SK-N-DZ (cell line): ENCODE measurements at places on chromosomes 1 and 21.

DNA sequence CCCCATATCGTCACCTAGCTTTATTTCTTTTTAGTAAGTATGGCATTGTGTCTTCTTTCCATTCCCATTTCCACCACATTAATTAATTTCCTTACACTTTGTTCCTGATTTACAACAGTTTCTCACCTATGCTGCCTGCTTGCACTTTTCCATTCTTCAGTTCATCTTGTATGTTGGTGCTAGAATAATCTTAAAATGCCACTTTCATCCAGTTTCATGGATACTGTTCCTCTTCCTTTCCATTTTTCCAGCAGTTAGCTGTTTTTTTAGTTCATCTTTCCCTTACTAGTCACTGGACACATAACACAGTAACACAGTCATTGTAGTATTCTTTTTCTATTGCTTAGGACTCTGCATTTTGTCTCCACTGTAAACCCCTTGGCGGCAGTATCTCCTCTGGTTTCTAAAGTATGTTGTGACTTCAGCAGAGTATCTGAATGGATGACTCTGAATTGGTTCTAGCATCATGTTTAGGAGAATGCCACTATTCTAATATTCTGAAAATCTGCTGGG, 2.1 kb downstream of the CDC7 start:
- peak; percentile 30 for DNase-seq

DNA sequence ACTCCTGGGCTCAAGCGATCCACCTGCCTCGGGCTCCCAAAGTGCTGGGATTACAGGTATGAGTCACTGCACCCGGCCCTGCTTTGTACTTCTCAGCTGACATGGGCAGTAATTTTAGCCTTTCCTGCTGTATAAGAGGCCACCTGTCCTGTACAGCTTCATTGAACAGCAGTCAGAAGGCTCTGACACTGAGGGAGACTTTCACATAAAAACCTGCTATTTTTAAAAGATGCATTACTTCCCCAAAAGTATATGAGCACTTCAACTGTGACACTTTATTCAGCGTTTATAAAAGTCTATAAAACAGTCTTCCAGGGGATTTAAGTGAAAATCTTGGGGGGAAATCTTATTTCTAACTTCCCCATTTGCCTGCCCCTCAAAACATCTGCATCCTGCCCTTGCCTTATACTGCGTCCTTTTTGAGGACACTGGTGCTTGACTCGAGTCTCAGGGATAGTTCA, 17.6 kb downstream of the RNU5D-1 start:
- no peak for DNase-seq

DNA sequence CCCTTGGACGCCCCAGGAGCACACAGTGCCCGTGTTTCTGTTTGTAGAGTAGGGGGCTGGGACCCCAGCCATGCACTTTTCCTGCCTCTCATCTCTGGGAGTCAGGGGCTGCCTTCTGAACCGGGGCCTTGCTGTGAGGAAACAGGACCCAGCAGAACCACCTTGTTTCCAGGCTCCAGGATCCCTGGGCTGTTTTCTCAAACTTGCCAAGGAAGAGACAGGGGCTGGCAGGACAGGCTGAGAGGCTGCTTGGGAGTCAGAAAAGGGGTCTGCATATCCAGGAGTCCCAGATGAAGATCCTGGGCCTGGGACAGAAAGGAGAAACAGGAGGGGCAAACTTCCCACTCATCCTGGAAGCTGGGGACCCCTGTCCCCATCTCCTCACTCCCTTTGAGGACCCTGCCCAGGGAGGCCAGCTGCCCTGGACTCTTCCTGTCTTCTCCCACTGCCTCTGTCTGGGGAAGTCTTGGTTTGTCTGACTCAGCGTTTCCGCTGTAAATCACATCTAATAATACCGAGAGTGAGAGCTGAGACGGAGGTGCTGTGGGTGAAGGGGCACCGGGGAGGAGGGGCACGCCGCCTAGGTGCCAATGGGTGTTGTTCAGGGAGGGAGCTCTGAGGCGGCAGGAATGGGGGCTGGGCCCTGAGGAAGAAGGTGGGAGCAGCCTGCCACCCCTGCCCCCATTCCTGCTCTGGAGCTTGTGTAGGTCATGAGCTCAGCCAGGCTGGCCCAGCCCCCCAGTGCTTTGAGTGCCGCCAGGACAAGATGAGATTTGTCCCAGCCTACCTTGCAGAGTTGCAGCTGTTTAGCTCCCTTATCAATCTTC, 16.7 kb downstream of the POU3F1 start:
- peak; percentile 89 for DNase-seq

DNA sequence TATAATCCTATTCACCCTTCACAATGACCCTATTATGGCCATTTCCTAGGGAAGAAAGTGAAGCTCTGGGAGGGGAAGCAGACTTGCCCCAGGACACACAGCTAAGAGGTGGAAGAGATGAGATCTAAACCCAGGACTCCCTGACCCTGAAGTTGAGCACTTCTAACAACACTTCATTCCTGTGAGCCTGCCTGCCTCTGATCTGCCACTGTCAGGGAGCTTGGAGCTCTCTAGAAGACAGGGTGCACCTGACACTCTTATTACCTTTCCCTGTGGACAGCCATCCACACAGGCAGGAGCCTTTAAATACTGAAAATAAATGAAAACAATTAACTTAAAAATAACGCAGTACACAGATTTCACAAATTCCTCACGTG, 599 bp downstream of the MKNK1 start:
- DNase-seq = no peak

- no peak for DNase-seq
Observed at GRCh38 chr1:10510520-10511493, 36.1 kb downstream of the PEX14 start.

DNA sequence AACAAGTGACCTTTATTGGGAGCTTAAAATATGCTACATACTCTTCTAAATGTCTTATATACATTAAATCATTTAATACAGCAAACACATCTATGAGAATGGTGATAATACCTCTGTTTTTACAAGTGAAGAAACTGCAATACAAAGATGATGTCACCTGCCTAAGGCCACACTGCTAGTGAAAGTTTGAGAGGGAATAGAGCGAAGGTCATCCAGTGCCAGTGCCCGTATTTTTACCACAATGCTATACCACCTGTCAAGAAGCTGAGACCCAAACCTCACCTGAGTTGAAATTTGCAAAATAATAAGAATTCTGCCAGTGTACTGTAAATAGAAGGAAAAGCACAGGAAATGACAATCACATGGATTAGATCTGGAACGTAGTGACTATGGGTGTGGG, 200.4 kb upstream of the TMPRSS15 start:
- no peak for DNase-seq

GRCh38 chr1:165857046-165857801, 29.8 kb downstream of the UCK2 start:
- peak; percentile 35 for DNase-seq

GRCh38 chr21:44880405-44881197, 7.1 kb upstream of the PTTG1IP start:
- DNase-seq = no peak

- DNase-seq = peak; percentile 60
Observed at GRCh38 chr21:18369115-18369514, 34.5 kb downstream of the TMPRSS15 start.

DNA sequence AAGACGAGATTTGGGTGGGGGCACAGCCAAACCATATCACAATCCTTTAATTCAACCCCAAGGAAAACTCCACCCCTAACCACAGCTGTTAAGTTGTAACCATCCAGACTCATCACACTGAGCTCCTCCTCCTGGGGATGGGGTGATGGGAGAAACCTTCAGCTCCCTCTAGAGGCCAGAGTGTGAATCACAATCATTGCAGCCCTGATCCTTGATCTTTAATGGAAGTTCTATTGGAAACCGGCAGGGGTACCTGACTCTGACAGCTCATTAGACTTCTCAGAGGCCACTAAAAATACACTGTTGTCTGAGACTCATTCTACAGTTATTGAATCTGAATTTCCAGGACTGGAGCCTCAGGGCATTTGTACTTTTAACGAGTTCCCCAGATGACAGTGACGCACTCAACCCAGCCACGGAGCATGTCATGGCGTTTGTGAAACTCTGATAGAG, 127.2 kb downstream of the IGSF21 start:
- DNase-seq = peak; percentile 49

DNA sequence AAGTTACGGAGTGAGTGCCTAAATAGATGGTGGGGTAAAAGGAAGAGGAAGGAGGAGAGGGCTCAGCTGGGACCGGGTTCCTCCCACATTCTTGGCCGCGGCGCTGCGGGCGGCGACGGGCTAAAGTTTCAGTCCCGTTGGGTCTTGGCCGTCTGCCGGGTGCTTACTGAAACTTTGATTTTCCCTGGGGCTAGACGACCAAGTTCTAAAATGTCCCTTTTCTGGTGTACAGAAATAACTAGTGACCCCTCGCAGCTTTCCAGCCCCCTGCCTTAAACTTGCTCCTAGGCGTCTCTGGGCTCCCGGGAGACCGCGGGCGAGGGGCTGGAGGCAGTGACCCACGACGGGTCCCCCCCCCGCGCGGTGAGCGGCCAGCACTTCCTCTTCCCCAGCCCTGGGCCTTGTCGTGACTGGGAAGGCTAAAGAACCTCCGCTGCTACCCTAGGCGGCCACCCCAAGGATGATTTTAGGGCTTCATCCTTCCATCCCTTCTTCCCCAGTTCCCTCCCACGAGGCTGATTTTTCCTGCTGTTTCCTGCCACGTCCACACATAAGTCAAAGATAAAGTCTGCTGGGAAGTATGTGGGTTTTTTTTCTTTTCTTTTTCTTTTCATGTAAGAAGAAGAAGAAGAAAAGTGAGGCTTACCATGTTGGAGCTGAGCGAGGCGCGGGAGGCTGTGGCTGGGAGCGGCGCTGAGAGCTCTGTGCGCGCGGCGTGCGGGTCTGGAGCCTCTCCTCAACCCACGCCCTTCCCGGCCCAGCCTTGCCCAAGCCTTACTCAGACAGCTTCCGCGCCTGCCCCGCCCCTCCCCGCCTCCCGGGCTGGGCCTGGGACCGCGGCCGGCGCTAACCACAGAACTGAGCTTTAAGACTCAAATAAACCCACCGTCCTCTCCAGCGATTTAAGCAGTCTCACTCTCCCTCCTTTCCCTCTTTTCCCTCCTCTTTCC, at the start of gene S100A11:
TSS of gene S100A11 (minus strand) at position 738 of the 950 bp plus-strand sequence. CDS start at position 649, 89 bp downstream.
- peak; percentile 66 for DNase-seq

GRCh38 chr1:222071387-222071786, 329.5 kb upstream of the DUSP10 start:
- no peak for DNase-seq

DNA sequence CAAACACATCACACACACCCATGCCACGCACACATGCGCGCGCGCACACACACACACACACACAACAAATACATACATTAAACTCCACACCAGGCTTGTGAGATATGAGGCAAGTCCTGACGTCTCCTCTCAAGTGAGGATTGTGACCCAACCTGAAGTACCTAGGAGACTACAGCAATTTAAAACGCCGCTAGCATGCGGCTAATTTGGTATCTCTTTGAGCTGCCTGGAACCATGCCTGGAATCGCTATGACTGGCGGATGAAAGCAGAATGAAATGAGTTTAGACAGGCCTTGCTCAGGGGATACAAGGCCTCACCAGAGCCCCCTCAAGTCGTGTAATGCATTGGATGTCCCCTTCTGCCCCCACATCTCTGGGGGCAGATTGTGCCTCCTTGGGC, 1.6 kb upstream of the RAB7B start:
- DNase-seq = no peak

GRCh38 chr1:54160351-54160750, 7.6 kb upstream of the CDCP2 start:
- DNase-seq = no peak

DNA sequence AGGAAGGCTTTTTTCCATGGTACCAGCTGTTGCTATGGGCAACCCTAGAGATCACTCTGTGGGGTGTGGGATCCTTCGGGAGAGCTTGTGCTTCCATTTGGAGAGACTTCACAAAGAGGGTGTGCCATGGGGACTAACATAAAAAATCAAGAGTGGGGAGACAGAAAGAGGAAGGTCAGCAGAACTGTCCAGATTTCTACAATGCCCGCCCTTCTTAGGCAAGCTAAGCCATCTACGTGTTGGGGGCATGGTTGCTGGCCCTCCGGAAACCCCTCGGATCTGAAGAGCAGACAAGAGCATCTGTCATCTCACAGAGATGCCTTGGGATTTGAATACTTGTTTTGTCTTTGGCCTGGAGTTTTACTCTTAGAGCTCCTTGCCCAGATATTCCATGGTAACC, 83.9 kb upstream of the ZNF648 start:
- DNase-seq = no peak

DNA sequence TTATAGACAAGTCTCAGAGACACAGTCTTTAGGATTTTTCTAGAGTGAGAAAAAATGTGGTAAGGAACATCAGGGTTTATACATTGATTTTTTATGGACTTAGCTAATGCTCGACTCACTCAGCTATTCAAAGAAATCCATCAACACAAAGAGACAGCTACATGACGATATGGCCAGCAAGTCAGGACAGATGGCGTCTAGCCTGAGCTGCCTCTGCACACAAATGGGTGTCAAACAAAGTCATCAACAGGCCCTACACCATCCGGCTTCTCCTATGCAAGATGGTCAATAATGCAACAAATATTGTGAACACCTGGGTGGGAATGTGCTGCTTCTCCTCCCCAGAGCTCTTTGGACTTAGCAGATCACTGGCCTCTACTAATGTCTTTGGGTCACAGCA, 13.3 kb upstream of the ERICH3 start:
- DNase-seq = no peak

- no peak for DNase-seq
Observed at GRCh38 chr21:45892916-45893739, 88.4 kb upstream of the COL6A1 start.

DNA sequence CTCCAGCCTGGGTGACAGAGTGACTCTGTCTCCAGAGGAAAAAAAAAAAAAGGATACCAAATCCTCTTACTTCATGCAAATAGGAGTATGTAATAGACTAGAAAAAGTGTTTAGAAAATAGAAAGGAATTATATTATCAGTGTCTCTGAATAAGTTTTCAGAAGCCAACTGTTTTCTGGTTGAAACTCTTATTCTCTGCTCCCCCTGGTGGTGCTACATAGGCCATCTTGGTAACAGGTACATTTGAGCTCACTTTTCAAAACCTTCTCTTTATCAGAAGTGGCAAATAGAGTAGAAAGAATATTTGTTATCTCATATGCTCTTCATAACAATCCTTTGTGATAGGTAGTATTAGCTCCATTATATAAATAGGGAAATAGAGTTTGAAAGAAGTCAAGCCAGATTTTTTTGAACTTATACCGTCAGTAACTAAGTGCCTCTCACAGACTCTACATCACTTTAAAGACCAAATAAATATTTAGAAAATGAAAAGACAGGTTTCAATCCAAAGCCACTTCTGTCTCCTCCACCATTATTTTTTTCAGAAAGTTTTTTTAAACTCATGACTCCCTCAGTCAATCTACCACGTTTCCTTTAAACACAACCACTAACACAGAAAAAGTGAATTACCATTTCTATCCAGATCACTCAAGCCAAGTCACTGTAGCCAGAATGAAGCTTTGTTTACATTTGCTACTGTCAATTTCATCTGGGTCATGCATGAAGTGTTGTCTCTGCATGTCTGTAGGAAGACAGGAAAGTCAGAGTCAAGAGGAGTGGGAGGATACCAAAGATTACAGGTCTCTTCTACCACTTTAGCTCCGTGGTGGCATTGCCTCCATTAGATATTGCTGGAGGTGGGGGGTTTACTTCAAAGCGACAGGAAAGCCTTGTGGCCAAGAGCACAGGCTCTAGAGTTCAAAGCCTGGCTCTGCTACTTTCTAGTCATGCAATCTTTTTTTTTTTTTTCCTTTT, 45.6 kb downstream of the IL23R start:
- peak; percentile 16 for DNase-seq
